HFFc6 (cell line): ENCODE measurements at places on chromosomes 3 and 15.

GRCh38 chr3:128195802-128196201, 42.5 kb downstream of the EEFSEC start:
- no peak for DNase-seq

DNA sequence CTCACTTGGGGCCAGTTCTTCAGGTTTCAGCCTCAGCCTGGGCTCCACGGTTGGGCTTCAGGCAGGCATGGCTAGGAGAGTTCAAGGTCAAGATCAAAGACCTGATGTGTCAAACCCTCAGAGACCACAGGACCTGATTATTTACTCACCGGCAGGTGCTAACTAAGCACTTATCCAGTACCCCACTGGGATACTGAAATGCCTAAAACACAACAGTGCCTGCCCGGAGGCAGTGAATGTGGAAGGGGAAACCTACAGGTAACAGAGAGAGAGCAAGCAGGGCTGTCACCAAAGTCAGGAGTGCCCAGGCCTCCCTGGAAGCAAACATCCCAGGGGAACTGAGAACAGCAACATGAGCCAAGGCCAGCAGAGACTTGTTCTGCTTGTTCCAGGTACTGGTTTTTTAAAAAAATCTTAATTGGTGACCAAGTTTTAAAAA, 6.7 kb downstream of the IDH2 start:
- DNase-seq = no peak

GRCh38 chr3:21356402-21356801, 394.6 kb downstream of the ZNF385D start:
- DNase-seq = peak; percentile 72

DNA sequence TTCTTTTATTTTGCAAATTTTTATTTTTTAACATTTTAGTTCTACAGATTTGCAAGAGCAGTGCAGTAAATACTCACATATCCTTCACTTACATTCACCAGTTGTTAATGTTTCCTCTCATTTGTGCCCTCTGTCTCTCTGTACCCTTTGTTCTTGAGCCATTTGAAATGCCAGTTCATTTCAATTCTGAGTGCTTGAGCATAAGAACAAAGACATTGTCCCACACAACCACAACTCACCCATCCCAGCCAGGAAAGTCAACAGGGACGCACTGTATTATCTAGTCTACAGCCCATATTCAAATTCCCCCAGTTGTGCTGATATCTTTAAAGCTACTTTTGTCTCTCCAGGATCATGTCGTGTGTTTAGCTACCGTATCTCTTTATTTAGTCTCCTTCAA, 141.4 kb upstream of the SLC6A11 start:
- DNase-seq = no peak

GRCh38 chr3:195122261-195122660, 148.7 kb downstream of the XXYLT1 start:
- no peak for DNase-seq

GRCh38 chr3:153349108-153349499, 187.1 kb downstream of the RAP2B start:
- DNase-seq = no peak

DNA sequence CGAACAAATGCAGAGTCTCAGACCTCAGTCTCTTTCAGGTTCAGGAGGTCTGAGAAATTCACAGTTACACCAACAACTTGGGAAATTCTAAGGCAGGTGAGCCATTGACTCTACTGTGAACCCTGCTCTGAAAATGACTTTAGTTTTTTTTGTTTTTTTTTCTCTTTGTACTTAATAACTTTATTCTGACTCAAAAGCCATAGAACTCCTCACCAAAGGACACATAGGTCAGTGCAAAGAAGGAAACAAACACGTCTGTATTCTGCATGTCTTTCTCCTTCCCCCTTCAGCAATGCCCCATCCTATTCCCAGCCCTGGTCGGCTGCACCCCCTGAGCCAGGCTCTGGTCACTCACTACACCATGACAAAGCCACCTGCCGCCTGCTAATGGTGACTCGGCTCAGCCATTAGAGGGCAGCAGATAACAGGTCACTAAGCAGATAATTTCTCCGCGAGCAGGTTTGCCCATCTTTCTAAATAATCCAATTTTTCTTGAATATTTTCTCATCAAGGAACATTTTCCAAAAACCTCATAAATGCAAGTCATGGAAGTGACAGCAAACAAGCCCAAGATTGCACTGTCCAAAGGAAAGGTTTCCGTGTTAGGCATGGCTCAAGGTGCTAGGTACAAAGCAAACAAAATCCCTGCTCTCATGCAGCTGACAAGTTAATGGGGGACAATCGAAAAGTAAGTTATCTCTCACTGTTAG, 37.7 kb downstream of the TM4SF4 start:
- peak; percentile 59 for DNase-seq

DNA sequence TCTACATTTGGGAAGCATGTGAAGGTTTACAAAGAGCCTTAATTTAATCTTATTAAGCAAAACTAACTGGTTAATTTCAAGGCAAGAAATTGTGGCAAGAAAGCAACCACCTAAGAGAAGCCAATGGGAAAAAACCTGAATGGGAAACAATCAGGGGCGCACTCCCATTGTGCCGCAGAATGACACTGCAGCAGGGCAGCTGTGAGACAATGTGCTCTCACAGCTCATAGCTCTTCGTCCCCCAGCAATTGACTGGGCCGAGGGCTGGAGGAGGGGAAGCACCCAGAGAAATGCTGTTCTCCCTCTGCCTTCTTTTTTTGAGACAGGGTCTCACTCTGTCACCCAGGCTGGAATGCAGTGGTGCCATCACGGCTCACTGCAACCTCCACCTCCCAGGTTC, 93.3 kb upstream of the RAD18 start:
- no peak for DNase-seq

GRCh38 chr3:143315766-143316165, 196.2 kb downstream of the CHST2 start:
- DNase-seq = no peak

GRCh38 chr3:23659840-23660430, 145.8 kb upstream of the UBE2E1 start:
- DNase-seq = no peak

GRCh38 chr3:140770977-140771667, 93.3 kb downstream of the TRIM42 start:
- DNase-seq = no peak

DNA sequence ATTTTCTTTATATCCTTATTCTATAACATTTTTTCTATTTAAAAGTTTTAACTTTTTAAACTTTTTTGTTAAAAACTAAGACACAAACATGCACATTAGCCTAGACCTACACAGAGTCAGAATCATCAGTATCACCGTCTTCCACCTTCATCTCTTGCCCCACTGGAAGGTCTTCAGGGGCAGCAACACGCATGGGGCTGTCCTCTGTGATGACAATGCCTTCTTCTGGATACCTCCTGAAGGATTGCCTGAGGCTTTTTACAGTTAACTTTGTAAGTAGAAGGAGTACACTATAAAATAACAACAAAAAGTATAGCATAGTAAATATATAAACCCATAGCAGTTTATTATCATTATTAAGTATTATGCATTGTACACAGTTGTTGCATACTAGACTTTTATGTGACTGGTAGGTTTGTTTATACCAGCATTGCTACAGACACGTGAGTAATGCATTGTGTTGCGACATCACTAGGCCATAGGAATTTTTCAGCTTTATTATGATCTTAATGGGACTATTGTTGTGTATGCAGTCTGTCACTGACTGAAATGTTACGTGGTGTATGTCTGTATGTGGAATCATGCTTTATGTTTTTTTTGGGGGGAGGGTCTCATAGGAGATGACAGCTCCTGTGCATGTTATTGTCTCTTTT, 18.2 kb downstream of the ATP1B3 start:
- DNase-seq = peak; percentile 82

DNA sequence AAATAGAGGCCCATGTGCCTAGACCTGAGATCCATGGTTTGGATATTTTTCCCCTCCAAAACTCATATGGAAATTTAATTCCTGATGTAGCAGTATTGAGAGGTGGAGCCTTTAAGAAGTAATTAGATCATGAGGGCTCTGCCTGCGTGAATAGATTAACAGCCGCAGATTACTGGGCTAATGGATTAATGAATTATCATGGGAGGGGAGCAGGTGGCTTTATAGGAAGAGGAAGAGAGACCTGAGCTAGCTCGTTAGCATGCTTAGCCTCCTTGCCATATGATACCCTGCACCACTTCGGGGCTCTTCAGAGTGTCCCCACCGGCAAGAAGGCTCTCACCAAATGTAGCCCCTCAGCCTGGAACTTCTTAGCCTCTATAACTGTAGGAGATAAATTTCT, 15.8 kb downstream of the ARHGEF26 start:
- DNase-seq = no peak

DNA sequence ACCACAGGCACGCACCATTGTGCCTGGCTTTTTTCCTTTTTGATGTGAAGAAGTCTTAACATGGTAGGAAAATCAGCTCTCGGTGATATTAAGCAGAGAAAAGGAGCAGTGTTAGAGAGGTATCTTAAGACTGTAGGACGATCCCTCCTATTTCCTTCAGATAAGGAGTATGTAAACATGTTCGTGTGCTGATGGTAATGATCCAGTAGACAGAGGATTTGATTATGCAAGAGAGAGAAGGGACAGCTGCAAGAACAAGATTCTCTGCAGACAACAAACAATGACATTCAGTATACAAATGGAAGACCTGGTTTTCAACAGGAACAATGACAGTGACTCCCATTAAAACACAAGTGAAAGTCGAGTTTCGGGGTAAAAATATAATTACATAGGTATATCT, 95.1 kb upstream of the MELTF start:
- DNase-seq = no peak

GRCh38 chr3:56119575-56120349, 348.5 kb downstream of the ERC2 start:
- peak; percentile 33 for DNase-seq

DNA sequence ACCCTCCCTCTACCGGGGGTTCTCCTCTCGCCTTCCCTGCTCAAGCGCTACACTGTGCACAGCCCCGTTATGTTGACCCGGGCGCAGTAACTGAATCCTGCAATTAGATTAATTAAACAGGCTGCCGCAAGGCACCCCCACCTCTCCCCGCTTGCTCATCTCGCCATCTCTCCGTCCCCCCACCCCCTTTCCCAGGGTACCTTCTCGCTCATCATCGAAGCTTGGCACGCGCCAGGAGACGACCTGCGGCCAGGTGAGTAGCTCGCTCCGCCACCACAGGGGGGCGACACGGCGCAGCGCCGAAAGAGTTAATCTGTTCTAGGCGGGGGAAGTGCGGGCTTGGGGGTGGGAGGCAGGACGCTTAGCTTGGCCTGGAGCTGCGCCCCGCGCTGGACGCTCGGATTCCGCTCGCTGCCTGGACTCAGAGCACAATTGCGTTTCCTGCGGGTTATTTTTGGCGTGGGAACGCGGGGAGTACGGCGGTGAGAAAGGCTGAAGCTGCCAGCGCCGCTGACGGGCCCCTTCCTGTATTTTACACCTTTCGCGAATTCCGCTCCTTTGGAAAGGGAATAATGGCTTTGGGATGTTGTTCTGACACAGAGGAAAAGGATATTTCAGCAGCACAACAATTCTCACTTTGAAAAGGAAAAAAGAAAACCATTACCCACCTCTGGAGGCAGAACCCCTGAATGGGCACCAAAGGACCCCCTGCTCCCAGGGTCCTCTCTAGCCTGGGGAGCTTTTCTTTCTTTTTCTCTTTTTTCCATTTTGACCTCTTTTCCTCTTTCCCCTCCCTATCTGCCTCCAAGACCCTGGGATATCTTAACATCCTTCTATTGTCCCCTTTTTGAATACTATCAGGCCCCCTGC, 1.5 kb downstream of the DLL4 start:
- no peak for DNase-seq

GRCh38 chr3:41674449-41674848, 287.5 kb downstream of the ULK4 start:
- no peak for DNase-seq

GRCh38 chr15:62277816-62278394, 112.8 kb upstream of the C2CD4B start:
- DNase-seq = no peak

- DNase-seq = peak; percentile 71
Measured at GRCh38 chr3:155701882-155702465, 42.9 kb downstream of the PLCH1 start.

GRCh38 chr15:35481064-35481463, 64.9 kb downstream of the DPH6 start:
- DNase-seq = no peak

- no peak for DNase-seq
Measured at GRCh38 chr3:195071916-195072820, 198.8 kb downstream of the XXYLT1 start.

DNA sequence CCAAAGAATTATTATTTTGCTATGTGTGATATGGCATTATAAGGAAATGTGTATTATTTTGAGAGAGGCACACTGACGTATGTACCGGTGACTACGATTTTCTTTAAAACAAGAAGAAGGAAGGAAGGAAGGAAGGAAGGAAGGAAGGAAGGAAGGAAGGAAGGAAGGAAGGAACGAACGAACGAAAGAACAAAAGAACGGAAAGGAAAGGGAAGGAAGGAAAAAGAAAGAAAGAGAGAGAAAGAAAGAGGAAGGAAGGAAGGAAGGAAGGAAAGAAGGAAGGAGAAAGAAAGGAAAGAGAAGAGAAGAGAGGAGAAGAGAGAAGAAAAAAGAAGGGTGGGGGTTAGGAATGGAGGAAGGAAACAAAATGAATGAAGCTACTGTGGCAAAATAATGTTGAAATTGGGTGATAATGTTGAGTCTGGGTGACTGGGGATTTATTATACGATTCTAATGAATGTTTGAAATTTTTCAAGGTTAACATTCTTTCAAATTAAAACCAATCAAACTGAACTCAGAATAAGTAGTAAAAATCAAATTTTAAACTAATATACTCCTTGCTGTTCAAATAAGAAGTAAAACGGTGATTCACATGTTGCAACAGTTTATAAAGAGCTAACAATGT, 70.3 kb downstream of the PHC3 start:
- DNase-seq = no peak

GRCh38 chr3:190546881-190547510, 33.1 kb downstream of the IL1RAP start:
- DNase-seq = no peak

DNA sequence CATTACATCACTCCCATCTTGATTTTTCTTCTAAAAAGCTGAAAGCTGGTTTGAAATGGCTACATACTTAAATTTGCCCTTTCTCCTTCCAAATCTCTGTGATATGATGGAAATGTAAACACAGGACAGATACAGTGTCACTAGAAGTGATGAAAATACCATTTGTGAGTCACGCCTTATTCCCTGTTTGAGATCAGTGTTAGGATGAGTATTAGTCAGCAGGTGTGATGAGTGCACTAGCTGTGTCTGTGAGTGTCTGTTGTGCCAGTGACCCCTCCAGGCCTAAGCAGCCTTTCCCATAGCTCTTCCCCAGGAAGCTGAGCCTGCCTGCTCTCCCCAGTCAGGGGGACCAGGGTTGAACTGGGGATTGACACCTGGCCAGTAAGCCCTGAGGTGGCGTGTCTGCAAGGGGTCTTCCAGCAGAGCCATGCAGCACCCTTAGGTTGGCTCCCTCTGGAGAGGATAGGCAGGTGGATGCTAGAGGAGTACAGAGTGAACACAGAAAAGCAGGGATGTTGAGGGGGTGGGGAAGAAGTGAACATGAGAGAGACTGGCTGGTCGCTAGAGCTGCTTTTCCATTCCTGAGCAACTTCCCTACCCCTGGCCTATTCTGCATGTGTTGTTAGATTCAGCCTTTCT, 92.0 kb downstream of the PDE8A start:
- DNase-seq = peak; percentile 16

- DNase-seq = no peak
Measured at GRCh38 chr3:53628536-53629401, 134.4 kb downstream of the CACNA1D start.

GRCh38 chr15:93954985-93955571, 276.3 kb upstream of the MCTP2 start:
- no peak for DNase-seq

GRCh38 chr3:108202834-108203233, 19.4 kb downstream of the IFT57 start:
- DNase-seq = peak; percentile 78

GRCh38 chr3:150292891-150293290, 115.2 kb upstream of the TSC22D2 start:
- peak; percentile 90 for DNase-seq

GRCh38 chr15:52050416-52050815, 31.4 kb downstream of the MAPK6 start:
- peak; percentile 52 for DNase-seq
